ENCODE measurements at places on chromosomes 6 and 20.

- no peaks in the 10 kb centered on the region for H3K4me1 ChIP-seq
- no peak overlapping the region for H3K4me3 ChIP-seq
- no peak overlapping the region for H3K27ac ChIP-seq
- no peak for DNase-seq
- no peaks in the 10 kb centered on the region for H3K27me3 ChIP-seq
Measured at GRCh38 chr6:153301602-153302001, 170.5 kb upstream of the RGS17 start.

DNA sequence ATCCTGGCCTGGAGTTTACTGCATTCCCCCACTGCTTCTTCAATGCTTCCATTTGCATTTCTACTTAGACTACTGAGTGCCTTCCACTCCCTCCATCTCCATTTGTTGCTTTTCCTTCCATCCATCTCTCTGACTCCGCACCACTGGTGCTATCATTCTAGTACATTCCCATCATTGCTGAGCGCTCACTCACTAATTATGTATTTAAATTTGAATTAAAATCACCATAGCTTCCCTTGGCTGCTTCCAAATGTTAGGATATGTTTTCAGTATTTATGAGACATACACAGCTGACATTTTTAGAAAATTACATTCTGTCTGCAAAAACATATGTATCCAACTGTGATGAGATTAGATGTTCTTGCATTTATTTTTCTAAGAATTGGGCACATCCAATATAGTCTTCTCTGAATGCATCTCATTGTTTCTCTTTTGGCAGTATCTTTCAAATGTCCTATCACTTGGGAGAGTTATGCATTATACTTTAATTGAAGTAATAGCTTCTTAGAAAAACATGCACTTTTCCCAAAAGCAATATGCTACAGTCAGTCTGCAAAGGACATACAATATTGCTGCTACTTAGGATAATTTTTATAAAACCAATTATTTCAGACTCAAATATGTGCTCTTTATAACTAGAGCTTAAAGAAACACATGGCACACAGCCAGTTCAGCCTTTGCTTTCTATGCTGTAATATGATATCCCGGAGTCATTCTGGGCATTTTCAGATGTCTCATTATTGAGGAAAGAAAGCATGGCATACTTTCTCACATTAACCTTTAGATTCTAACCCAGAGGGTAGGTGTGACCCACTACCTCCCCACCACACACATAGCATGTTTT lies 12.1 kb upstream of the COL21A1 start:
- H3K36me3 ChIP-seq: no peaks in the 10 kb centered on the region
- H3K4me1 ChIP-seq: no peaks in the 10 kb centered on the region
- H3K27ac ChIP-seq: no peak overlapping the region
- no peak overlapping the region for H3K4me3 ChIP-seq
- peak; percentile 56 for DNase-seq

DNA sequence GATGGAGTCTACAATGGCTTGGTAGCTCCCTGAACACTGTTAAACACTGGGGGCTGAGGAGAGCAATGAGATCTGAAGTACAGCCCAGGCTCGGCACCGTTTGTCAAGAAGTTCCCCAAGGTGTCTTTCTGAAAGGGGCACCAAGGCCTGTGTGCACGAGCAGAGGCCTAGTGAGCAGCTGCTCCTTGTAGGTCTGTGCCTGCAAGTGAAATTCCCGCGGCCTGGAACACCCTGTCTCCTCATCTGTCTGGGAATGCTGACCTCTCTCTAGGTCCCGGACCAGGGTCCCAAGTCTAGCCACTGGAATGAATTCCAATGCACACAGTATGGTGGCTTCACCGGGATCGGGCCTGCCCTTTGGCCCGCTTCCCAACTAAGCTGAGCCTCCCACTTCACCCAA lies 134.8 kb downstream of the FOXC1 start:
- no peak for DNase-seq
- no peaks in the 10 kb centered on the region for H3K4me1 ChIP-seq
- no peak overlapping the region for H3K27ac ChIP-seq
- H3K4me3 ChIP-seq: no peak overlapping the region

GRCh38 chr6:25831532-25832306 lies at the start of gene SLC17A1:
TSS of gene SLC17A1 (minus strand) at chr6:25832052. CDS start at chr6:25830557, 1,495 bp downstream.
- 0 out of 2 replicates have a peak, but pooled peaks cover 8% of the 10 kb centered on the region for H3K27me3 ChIP-seq
- H3K36me3 ChIP-seq: no peaks in the 10 kb centered on the region
- H3K4me1 ChIP-seq: no peaks in the 10 kb centered on the region
- H3K27ac ChIP-seq: no peak within 1 kb of the TSS

DNA sequence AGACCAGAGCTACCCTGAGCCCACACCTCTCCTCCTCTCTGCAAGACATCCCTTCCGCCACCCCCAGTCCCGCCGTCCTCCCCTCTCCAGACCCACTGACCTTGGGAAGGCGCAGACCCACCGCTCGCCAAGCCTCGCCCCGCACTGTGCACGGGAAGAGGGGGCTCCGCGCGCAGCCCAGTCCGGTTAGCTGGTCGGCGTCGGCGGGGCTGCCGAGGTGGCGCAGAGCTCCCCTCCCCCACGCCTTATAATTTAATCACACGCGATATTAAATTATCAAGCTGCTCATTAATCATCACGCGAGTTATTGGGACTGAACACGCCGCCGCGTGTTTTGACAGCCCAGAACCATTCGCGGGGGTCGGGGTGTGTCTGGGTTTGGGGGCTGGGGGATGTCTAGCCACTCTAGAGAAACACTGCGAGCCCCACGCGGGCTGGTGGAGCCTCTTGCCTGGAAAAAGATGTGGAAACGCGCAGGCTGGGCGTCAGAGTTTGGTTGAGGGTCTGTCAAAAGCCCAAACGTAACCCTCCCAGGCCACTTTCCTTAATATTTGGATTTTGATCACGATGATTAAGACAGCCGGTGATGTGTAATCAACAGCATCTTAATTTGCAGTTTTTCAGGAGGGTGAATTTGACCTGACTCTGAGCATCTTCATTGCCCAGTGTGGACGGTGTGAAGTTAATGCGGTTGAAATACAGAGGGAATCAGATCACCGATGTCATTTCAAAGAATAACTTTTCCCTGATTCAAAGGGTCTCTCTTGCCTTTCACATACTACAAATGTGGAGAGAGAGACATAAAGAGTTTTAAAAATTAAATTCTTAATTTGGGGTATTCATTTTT lies at the start of gene LINC00237:
LINC00237 (minus strand) TSS at position 188 of the 847 bp plus-strand sequence.
- DNase-seq: no peak
- H3K27ac ChIP-seq: no peak within 1 kb of the TSS

DNA sequence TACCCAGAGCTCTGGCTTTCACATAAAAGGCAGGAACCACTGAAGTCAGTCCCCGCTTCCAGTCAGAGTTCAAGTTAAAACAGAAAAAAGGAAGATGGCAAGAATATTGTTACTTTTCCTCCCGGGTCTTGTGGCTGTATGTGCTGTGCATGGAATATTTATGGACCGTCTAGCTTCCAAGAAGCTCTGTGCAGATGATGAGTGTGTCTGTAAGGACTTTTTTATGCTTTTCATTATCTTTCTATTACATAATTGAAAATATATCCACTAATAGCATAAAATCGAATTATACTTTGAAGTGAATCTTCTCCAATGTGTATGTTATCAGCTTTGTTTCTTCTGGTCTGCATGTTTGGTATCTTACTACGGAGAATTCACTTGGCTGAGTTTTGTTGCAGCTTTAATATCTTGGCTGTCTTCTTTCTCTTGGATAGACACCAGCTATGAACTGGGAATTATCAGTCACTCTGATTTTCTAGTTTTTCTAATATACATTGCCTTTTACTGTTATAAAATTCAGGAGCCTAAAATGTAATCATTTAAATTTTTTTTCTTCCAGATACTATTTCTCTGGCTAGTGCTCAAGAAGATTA lies at the start of gene OTOR:
OTOR (plus strand) TSS at position 51 of the 593 bp plus-strand sequence; CDS start at position 95, 44 bp downstream.
- no peaks in the 10 kb centered on the region for H3K4me1 ChIP-seq
- no peak for DNase-seq
- H3K4me3 ChIP-seq: no peak within 1 kb of the TSS
- no peak within 1 kb of the TSS for H3K27ac ChIP-seq
- H3K27me3 ChIP-seq: peaks cover 22% of the 10 kb centered on the region

- H3K27me3 ChIP-seq: no peaks in the 10 kb centered on the region
- H3K36me3 ChIP-seq: no peaks in the 10 kb centered on the region
- peak; percentile 83 for DNase-seq
- H3K4me1 ChIP-seq: peaks cover 9% of the 10 kb centered on the region
Measured at GRCh38 chr6:36296240-36296639, 26.4 kb downstream of the PNPLA1 start.

DNA sequence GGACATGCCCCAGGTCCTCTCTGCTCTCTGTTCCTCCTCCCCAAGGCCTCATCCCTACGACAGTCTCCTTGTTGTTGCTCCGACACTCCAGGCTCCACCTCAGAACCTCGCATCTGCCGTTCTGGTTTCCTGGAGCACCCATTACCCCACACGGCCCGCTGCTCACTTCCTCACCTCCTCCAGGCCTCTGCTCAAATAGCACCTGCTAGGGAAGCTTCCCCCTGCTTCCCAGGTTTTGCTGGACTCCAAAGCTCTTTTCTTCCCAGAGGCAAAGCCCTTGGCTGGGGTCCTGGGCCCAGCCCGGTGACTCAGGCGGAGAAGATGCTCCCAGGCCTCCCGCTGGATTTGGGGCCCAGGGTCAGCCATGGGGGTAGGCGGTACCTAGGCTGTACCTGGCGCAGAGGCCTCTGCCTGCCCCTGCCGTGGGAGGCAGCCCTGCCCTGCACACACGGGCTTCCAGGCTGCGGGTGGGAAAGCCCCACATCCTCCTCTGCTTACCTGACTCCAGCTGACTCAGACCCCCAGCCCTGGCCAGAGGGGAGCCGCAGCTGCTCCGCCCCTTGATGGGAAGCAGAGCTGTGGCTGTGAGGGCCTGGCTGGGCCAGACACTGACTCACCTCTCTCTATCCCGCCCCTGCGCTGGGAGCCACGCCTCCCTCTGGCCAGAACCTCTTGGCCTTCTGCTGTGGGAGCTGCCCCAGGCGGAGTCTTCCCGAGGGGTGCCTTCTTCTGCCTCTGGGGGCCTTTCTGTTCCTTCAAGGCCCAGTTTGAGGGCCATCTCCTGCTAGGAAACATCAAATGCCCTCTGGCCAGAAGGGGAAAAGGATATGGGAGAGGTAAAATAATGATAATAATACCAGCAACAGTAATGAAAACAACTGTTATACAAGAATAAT lies 130.5 kb downstream of the CEBPB start:
- peaks cover 27% of the 10 kb centered on the region for H3K4me1 ChIP-seq
- peak overlapping the region; percentile 70 for H3K27ac ChIP-seq
- H3K27me3 ChIP-seq: no peaks in the 10 kb centered on the region

GRCh38 chr6:150282806-150283205 lies 86.0 kb upstream of the IYD start:
- H3K4me3 ChIP-seq: no peak overlapping the region
- peak overlapping the region; percentile 24 for H3K27ac ChIP-seq
- DNase-seq: peak; percentile 73
- H3K27me3 ChIP-seq: no peaks in the 10 kb centered on the region

- no peaks in the 10 kb centered on the region for H3K36me3 ChIP-seq
- no peaks in the 10 kb centered on the region for H3K4me1 ChIP-seq
- H3K27me3 ChIP-seq: no peaks in the 10 kb centered on the region
- no peak overlapping the region for H3K4me3 ChIP-seq
- no peak for DNase-seq
- no peak overlapping the region for H3K27ac ChIP-seq
Measured at GRCh38 chr6:158713469-158713868, 63.6 kb downstream of the SYTL3 start.

- H3K27ac ChIP-seq: peak overlapping the region; percentile 95
- H3K36me3 ChIP-seq: peaks cover 3% of the 10 kb centered on the region
- peak; percentile 73 for DNase-seq
- peaks cover 50% of the 10 kb centered on the region for H3K4me1 ChIP-seq
Measured at GRCh38 chr6:144899161-144899560, 614.0 kb downstream of the UTRN start.

DNA sequence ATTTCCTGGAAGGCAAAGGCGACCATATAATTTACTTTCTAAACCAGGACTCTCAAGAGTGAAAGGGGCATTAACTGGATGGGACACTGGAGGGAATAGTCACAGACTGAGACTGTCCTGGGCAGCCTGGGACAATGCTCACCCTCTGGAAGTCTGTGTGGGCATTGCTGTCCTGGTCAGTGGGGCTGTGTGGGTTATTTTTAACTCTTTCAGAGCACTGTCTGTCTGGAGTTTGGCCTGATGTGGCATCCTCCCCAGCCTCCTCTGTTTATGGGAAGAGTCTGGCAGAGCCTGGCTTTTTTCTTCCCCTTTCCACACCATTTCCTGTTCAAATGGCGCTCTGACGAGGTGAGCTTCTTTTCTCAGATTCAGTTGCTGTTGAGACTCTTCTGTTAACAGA lies 11.7 kb downstream of the DAAM2 start:
- H3K36me3 ChIP-seq: no peaks in the 10 kb centered on the region
- H3K27me3 ChIP-seq: no peaks in the 10 kb centered on the region
- no peak for DNase-seq
- H3K27ac ChIP-seq: no peak overlapping the region
- H3K4me1 ChIP-seq: peaks cover 29% of the 10 kb centered on the region
- no peak overlapping the region for H3K4me3 ChIP-seq

- no peak for DNase-seq
- no peak overlapping the region for H3K27ac ChIP-seq
- no peaks in the 10 kb centered on the region for H3K27me3 ChIP-seq
- H3K4me1 ChIP-seq: peaks cover 21% of the 10 kb centered on the region
- H3K4me3 ChIP-seq: no peak overlapping the region
Measured at GRCh38 chr6:148225871-148226270, 116.8 kb upstream of the SASH1 start.

DNA sequence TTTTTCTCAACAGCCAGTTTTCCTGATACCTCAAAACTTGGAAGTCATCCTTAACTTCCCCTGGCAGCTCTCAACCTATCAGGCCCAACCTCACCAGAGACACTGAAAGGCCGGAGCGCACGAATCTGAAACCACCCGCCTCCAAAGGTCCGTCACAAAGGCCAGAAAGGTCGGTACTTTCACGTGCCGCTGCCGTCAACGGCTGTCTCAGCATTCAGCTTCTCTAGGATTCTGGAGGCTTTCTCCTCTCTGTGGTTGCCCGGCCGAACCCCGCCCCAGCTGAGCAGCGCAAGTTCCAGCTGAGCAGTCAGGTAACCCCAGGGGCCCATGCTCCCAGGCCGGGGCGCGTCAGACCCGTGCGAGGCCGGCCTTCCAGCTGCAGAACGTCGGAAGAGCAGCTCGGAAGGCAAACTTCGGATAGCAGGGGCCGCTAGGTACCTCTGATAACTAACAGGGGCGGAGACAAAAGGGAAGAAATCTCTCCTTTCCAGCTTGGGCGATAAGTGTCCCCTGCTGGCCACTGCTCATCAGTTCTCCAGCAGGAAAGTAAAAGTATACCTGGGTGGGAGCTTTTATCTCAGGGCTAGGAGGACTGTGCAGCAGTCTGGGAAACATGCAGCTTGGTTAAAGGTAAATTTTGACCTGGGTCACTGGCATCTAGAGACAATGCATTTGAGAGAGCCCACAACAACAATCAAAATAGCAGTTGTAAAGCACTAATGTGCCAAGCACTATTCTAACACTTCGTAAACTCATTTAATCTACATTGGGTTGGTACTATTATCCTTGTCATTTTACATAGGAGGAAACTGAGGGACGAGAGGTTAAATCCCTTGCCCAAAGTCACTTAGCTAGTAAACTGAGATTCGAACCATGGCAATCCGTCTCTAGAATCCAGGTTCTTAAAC lies 16.1 kb downstream of the ZSCAN12 start:
- no peaks in the 10 kb centered on the region for H3K27me3 ChIP-seq
- peak overlapping the region; percentile 74 for H3K4me3 ChIP-seq
- H3K36me3 ChIP-seq: peaks cover 31% of the 10 kb centered on the region
- peak overlapping the region; percentile 64 for H3K27ac ChIP-seq
- peak; percentile 83 for DNase-seq
- H3K4me1 ChIP-seq: 0 out of 2 replicates have a peak, but pooled peaks cover 4% of the 10 kb centered on the region

- peaks cover 48% of the 10 kb centered on the region for H3K4me1 ChIP-seq
- H3K4me3 ChIP-seq: no peak overlapping the region
- DNase-seq: peak; percentile 68
- peak overlapping the region; percentile 42 for H3K27ac ChIP-seq
- H3K36me3 ChIP-seq: peaks cover 12% of the 10 kb centered on the region
- no peaks in the 10 kb centered on the region for H3K27me3 ChIP-seq
Measured at GRCh38 chr6:33696548-33697518, 14.7 kb downstream of the UQCC2 start.

Measured in GM23248 (cell line).